Stimulated activated CD8-positive, alpha-beta memory T cell treated with anti-CD3 and anti-CD28 coated beads, Interleukin-7, amount 100 ng/mL, for 24 hours (primary cell): ENCODE measurements at places on chromosomes 5 and 9.

DNA sequence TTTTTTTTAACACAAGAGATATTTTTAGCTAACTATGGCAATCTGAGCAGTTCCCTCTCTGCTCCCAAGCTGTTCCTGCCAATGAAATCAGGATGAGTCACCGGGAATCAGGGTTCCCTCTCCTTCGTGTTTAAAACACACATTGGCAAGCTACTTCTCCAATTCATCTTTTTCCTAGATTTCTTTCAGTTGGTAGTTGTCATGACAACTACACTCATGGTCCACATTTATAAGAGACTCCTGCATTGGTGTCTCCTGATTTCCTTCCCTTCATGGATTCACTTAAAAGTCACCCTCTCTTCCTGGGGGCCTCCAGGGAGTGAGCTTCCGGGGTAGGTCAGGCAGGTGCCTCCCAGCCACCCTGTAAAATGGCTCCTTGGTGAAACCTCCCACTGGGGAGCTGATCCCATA lies 72.3 kb upstream of the NIPAL4 start:
- DNase-seq: no peak

- no peak for DNase-seq
Observed at GRCh38 chr5:26666371-26666770, 372.0 kb downstream of the CDH9 start.

DNA sequence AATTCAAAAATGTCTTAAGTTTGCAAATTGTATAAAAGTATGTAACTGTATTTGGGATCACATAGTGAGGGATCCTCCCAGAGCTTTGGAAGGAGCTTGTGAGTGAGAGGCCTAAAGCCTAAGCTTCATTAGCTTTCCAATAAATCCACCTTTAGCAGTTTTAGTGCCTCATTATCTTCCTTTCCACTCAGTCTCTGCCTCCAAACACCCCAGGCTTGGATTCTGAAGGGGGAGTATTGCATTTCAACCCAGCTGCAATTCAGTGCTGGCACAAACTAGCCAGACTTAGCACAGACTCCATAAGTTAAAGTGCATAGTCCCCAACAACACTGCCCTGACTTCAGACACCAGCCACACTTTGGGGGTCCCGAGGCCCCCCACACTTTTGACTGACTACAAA lies 113.5 kb downstream of the SMARCA2 start:
- DNase-seq: no peak

DNA sequence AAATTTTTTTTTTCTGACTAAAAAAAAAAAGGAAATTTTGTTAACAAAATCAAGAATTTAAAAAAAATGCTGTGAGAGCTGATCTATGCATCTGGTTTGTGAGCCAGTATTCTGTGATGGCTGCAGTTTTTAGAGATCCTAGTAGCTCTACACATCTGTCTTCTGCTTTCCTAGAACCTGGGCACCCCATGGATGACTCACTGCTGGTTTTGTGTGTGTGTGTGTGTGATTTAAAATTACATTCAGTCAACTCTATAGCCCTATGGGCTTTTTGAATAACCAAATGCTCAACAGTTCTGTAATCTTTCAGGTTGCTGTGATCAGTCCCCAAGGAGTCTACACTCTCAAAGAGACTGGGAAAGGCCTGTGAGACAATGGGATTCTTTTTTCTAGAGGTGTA lies 2.5 kb upstream of the PSMD5 start:
- DNase-seq: no peak

DNA sequence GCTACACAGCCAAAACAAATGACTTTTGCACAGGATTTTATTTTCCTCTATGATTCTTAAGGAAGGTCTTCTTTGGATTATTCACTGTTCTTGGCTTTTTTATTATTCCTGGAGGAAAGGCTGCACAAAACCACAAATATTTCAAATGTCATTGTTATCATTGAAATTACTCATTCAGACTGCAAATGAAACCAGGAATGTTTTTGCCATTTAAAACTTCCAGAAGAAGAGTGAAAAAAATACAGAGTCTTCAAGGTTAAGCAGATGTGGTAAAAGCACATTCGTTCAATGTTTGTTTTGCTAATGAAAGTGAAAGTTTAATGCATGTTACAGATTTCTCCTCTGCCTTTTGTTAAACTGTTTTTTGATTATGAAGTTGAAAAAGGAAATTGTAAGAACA lies 238.2 kb downstream of the TLE4 start:
- no peak for DNase-seq

- DNase-seq: no peak
Observed at GRCh38 chr9:128244837-128245231, 31.0 kb downstream of the GOLGA2 start.

GRCh38 chr5:172765766-172766286 lies 5.2 kb downstream of the DUSP1 start:
- no peak for DNase-seq

GRCh38 chr9:92607088-92607487 lies 62.8 kb downstream of the IPPK start:
- no peak for DNase-seq

DNA sequence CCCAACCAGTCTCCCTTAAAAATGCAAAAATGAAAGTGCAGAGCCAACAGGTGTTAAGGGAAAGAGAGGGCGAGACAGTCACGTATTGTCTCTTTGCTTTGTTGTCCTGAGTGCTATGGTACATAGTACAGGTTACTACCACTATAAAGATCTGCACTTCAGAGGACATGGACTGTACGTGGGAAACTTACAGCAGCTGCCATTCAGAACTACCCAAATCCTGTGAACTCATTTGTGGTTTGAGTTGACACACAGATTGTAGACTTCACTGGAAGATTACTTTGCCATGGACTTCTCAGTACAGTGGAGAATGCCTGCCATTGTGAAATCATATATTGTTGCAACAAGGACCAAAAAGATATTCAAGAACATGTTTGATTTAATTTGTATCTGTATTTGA lies 34.8 kb downstream of the FBXO38 start:
- DNase-seq: no peak

GRCh38 chr5:29614206-29614605 lies 1579.3 kb upstream of the CDH6 start:
- DNase-seq: no peak

GRCh38 chr9:16543686-16544085 lies 326.8 kb downstream of the BNC2 start:
- DNase-seq: no peak

- DNase-seq: no peak
Observed at GRCh38 chr5:102547141-102548035, 48.6 kb upstream of the SLCO6A1 start.

DNA sequence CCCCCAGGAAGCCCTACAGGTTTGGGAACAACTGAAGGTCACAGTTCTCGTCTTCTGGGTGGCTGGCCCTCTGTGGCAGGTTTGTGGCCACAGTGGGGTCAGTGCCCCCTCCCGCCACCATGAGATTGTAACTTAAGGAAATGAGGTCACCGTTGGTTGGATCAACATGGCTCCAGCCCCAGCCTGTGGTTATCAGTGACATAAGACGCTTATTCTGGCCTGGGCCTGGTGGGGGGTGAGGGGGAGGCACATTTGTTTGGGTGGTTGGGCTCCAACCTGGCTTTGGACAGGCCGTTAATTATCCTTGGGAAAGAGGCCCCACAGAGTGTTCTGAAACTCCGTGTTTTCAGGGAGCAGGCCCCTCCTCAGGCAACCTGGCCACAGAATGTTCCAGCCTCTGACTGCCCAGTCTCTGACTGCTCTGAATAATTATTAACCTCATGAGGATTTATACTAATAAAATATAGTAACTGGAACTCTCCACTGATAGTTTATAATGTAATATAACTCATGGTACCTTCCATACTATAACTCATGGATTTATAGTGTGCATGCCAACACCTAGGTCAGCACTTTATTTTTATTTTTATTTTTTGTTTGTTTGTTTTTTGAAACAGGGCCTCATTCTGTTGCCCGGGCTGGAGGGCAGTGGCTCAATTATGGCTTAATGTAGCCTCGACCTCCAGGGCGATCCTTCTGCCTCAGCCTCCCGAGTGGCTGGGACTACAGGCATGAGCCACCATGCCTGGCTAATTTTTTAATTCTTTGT lies 58.0 kb upstream of the RPL26L1 start:
- no peak for DNase-seq

- DNase-seq: no peak
Observed at GRCh38 chr5:16134204-16134603, 45.4 kb downstream of the MARCHF11 start.

GRCh38 chr9:135914921-135915320 lies 7.6 kb upstream of the CAMSAP1 start:
- no peak for DNase-seq

DNA sequence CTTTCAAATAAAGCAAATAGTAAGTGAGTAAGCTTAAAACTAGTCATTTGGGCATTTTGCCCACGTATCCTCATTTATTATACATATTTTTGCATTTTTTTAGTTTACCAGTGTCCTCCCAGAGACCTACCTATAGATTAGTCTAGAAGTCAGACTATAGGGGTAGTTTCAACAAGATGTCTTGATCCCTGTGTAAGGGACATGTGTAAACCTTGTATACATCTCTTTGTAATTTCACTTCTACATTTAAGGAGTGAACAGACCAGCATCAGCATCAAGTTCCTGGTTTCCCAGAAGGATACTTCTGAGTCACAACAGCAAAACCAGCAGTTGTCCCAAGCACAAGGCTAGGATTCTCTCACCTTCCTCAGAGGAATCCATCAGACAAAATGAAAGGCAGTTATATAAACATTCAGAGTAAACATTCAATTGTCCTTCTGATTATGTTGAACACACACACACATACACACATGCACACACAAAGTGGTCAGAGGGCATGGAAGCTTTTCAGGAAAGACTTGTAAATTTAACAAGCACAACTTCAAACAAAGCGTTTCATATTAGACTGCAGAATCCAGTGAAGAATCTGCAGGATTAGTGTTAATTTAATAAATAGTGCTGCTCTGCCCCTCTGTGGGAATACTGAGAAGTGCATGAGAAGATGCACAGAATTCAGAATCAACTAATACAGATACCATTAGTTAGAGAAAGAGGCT lies 55.4 kb downstream of the HINT1 start:
- DNase-seq: no peak

- DNase-seq: no peak
Observed at GRCh38 chr5:169542811-169543210, 40.8 kb upstream of the SPDL1 start.

DNA sequence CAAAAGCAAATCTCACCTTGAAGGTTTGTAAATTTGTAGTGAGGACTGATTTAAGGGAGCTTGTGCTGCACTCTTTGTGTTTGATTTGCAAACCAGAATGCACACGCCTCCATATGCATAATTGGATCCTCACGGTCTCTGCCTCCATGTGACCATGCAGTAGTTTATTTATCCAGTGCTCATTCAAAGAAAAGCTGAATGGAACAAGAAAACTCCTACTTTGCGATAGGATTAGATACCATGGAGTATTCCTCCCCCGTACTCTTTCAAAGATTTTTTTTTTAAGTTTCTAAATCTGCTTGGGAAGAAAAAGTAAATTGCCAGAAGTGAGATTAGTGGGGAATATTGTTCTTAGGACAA lies 290.4 kb upstream of the TUT7 start:
- DNase-seq: no peak

DNA sequence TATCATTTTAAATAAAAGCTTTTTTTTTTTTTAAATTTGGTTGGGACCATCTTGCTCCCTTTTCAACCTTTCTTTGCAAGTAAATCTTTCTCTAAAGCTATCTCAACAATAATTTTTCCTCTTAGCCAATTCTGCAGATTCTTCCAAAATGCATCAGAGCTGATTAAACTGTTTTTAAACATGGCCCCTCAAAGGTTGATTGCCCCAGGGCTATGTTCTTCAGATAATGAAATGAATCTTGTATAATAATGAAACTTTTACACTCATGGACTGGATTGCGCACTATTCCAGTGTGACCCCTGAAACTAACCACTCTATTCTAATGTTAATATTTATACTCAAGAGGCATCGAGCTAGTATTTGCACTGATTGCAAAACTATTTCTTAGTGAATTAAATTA lies 222.8 kb upstream of the PRDM9 start:
- no peak for DNase-seq

GRCh38 chr9:29701559-29701958 lies 2128.3 kb upstream of the C9orf72 start:
- DNase-seq: no peak
